Hematopoietic multipotent progenitor cell treated with erythropoietin and hydrocortisone succinate and interleukin-3 and kit ligand, for 15 days (in vitro differentiated cells): ENCODE measurements at places on chromosomes 2 and 18.

DNA sequence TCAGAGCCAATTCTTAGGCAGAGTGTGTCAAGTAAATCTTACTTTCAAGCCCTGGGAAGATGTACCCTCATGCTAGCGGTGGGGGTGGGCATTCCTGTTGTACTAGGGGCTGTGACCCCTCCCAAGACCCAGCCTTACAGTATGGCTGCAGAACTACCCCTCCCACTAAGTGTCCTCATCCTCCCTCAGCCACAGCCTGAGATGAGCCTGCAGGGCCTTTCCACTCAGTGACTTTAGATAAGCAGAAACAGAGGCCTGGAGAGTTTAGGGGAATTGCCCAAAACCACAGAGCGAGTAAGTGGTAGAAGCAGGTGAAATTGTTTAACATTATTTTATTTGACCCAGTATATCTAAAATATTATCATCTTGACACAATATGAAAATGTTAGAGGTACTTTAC, 36.6 kb downstream of the TTC32 start:
- DNase-seq = no peak

- no peak for DNase-seq
Observed at GRCh38 chr2:101734505-101735165, 37.1 kb downstream of the MAP4K4 start.

GRCh38 chr2:240351826-240352426, 83.5 kb upstream of the GPC1 start:
- no peak for DNase-seq

DNA sequence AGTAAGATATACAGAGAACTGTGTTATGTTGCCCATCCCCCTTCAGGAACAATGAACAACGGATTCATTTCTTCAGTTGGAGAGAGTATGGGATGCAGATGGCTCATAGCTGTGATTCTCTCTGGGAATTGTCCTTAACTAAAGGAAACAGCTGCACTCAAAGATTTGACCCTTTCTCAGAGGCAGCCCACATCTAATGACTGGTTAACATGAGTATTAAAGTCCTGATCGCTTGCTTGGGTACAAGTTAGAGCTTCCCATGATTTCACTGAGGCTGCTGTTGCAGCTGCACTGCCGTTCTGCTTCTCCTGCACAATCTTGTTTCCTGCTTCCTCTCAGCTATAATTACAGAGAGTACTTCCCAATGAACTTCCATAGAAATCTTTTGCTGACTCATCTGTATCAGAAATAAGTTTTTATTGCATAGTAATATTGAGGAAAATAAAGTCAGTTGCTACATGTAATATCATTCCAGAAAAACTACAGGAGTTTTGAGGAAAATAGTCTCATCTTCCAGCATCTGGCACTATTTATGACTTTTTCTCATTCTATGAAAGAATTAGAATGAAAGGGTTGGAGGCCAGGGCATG, 12.8 kb upstream of the SCN9A start:
- DNase-seq = no peak

GRCh38 chr2:201109186-201109585, 6.8 kb upstream of the CFLAR start:
- DNase-seq = no peak

- DNase-seq = no peak
Observed at GRCh38 chr2:166230724-166231070, 102.9 kb upstream of the SCN1A start.

- DNase-seq = no peak
Observed at GRCh38 chr2:45984366-45984765, 312.8 kb upstream of the EPAS1 start.

DNA sequence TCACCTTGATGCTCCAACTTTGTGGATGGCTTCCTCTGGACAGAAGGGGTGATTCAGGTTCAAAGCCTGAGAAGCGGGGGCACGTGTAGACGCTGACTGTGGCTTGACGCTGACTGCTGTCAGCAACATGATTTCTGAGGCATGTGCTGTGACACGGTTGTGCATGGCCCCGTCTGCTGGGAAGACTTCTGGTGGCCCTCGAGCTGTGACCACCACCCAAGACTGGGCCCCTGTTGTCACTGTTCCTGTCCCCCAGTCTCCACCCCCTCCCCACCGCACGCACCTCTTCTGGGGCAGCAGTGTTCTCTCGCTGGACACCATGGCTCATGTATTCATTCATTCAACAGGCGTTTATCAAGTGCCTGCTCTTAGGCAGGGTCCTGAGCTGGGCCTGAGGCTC, 245.0 kb downstream of the FAM210A start:
- DNase-seq = no peak

- DNase-seq = no peak
Observed at GRCh38 chr2:70828914-70829824, 6.4 kb downstream of the CD207 start.

GRCh38 chr2:191693778-191694177, 15.8 kb downstream of the NABP1 start:
- DNase-seq = no peak

- DNase-seq = no peak
Observed at GRCh38 chr2:108988796-108989713, at the start of gene EDAR. Gene EDAR, minus strand, starts transcription at chr2:108989220. Its CDS starts 58,206 bp downstream, at chr2:108931014.

- no peak for DNase-seq
Observed at GRCh38 chr2:219430633-219431615, 3.7 kb upstream of the SPEG start.

- DNase-seq = no peak
Observed at GRCh38 chr2:120254178-120254577, 1.5 kb downstream of the RALB start.

GRCh38 chr2:22944143-22944542, 440.8 kb upstream of the KLHL29 start:
- DNase-seq = no peak

DNA sequence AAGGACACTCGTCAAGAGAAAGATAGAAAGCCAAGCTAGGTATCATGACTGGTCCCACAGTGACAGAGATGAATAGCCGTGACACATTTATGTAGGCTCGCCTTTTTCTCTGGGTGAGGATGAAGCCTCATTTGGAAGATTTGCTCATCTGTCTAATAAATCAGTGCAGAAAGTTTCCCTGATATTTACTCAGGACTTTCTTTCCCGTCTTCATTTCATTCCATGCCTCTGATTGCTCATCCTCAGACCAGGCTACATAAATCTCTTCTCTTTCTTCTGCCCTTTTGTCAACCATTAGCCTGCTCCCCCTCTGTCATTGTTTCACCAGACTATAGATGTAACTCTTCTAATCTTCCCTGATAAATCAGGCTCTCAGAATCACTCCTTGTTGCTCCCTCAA, 361.8 kb upstream of the MEIS1 start:
- no peak for DNase-seq

GRCh38 chr2:186980787-186981550, 132.0 kb upstream of the ZSWIM2 start:
- no peak for DNase-seq

DNA sequence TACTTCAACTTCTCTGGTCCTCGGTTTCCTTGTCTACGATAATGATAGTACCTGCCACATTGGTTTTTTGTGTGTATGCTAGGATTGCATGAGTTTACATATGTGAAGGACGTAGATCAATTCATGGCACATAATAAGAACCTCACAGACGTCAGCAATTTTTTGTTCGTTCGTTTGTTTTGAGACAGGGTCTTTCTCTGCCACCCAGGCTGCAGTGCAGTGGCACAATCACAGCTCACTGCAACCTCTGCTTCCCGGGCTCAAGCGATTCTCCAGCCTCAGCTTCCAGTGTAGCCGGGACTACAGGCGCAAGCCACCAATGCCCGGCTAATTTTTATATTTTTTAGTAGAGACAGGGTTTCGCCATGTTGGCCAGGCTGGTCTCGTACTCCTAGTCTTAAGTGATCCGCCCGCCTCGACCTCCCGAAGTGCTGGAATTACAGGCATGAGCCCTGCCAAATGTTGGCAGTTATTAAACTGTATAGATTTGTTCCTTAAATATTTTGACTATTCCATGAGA, 756 bp upstream of the SLC35F5 start:
- no peak for DNase-seq

DNA sequence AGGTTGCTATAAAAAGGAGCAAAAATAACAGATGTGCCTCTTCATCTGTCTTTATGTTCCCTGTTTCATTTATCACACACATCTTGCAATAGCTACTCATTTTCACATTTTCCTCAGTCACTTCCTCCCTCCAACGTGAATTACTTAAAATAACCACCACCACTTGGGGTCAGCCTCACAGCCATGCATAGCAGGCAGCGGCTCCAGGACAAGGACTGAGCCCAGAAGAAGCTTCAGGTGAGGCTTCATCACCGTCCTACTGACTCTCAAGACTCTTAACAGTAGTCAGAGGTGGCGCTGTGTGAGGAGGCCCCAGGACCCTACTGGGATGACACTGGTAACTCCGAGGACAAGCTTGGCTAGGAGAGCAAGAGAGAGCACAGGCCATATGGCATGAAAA, 15.5 kb upstream of the ST8SIA5 start:
- DNase-seq = no peak

- no peak for DNase-seq
Observed at GRCh38 chr2:3242747-3243369, 134.8 kb downstream of the EIPR1 start.

GRCh38 chr2:30800159-30800558, 7.1 kb downstream of the CAPN13 start:
- no peak for DNase-seq

DNA sequence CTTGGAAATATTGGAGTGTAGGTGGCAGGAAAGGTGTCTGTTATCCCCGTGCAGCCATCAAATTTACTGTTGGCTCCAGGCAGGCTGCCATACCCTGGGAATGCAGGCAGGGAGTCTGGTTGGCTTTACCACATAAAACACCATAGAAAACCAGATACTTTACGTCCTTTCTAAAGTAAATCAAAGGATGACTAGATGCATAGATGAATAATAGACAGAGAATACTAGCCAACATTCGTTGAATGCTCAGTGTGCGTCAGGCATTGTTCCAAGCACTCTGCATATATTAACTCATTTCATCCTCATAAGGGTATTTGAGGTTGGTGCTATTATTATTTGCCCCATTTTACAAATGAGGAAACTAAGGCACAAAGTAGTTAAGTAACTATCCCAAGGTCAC, 65.2 kb downstream of the VSNL1 start:
- no peak for DNase-seq

GRCh38 chr2:30790879-30791278, 16.4 kb downstream of the CAPN13 start:
- DNase-seq = no peak

- no peak for DNase-seq
Observed at GRCh38 chr2:170084820-170085491, 93.0 kb upstream of the MYO3B start.

- DNase-seq = no peak
Observed at GRCh38 chr2:197072533-197072932, 146.0 kb upstream of the PGAP1 start.

DNA sequence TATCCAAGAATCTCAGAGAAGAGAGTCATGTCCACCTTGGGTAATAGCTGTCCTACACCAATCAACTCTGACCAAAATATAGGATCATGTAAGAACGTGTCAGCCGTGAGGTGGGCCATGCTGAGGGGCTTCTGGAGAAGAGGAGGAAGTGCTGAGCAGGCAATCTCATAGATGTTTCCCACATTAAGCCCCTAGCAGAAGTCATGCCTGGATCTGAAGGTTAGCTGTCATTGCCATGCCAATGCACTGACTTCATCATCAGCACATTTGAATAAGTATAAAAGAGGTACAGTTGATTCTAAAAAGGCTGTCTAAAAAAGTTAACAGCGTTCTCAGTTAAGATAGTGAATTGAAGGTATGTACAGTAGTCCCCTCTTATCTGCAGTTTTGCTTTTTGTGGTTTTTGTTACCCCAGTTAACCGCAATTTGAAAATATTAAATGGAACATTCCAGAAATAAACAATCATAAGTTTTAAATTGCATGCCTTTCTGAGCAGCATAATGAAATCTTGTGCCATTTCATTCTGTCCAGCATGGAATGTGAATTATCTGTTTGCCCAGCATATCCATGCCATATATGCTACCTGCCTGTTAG, 67.2 kb upstream of the TMEM17 start:
- no peak for DNase-seq

DNA sequence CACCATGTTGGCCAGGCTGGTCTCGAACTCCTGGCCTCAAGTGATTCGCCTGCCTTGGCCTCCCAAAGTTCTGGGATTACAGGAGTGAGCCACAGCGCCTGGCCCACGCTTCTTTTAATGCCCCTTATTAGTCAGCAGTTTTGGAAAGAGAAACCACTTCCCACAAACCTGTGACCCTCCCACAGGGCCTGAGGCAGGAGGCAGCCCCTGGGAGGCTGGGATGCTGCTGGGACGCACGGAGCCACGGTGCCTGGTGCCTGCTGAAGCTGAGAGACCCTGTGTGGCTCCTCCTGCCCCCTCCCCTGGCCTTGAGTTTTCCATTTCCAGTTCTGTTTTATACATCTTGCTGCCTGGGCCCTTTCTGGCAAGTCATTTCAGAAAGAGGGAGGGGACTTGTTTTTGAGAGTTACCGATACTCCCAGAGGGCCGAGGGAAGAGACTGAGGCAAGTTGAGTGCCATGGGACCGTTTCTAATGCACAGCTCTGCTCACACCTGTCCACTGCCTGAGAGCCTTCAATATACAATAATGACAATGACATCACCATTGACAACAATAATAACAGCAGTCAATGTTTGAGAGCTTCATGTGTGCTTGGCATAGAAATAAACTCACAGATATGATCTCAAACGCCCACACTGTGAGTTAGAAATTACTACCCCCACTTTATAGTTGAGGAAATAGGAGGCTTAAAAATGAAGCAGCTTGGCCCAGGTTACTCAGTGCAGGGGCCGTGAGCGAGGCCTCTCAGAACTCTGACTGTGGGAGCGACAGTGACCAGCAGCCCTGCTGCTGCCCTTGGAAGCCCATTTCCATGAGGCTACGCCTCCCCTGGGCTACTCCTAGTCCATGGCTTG, 78.1 kb upstream of the YWHAQ start:
- no peak for DNase-seq

DNA sequence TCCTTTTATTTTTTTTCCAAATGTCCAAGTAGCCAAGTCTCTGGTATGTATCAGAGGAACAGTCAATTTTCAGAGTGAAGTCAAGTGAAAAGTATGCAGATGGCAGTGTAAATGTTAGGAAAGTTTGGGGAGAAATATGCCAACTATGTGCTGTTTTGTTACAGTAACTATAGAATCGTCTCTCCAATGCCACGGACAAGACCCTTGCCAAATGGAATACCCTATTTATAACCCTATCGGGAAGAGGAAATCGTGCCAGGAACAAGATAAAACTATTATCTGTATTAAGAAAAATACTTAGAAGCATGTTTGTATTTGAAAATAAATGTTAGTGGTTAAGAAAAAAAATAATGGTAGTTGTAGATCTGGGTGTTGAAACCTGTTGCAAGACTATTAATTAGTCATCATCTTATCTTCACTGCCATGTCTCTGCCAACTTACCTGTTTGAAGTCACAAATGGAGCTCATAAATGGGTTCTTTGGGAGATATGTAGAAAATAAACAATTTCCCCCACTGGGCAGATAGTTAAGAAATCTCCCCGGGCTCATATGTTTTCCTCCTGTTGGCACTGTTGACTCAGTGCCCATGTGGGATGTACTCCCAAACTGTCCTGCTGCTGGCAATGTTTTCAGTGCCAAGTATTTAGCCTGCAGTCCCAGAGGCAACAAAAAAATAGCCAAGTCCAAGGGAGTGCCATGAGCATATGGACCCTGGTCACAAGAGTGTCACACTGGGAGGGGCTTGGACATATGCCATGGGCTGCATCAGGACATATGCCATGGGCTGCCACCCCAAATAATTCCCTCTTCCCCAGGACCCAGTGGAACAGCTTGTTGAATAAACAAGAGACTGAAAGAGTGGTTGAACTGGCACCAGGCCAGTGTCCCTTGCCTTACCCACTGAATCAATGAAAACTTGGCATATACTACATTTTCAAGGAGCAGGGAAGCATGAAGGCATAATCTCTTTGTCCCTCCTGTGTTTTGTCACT, 366.9 kb downstream of the OSR1 start:
- no peak for DNase-seq

- DNase-seq = no peak
Observed at GRCh38 chr18:37661478-37661877, 95.9 kb upstream of the CELF4 start.
